Midbrain (tissue), 1 donor: ENCODE measurements at places on chromosomes 3 and 15.

DNA sequence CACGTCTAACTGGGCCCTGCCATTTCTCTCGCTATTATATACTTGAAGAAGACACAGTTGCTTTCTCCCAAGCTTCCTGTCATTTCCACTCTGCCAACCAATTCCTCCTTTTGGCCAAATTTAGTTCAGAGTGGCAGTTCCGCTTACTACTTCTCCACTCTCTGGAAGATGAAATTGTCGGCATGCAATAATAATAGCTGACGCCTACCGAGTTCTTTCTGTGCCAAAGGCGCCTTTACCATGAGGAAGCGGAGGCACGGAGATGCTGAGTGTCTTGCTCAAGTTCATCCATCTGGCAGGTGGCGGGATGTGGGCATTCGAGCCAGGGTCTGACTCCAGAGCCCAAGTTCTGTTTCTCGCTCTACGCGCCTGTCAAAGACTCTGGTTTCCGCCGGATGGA is 14.6 kb upstream of the NRROS start:
- DNase-seq, result peak; percentile 19

DNA sequence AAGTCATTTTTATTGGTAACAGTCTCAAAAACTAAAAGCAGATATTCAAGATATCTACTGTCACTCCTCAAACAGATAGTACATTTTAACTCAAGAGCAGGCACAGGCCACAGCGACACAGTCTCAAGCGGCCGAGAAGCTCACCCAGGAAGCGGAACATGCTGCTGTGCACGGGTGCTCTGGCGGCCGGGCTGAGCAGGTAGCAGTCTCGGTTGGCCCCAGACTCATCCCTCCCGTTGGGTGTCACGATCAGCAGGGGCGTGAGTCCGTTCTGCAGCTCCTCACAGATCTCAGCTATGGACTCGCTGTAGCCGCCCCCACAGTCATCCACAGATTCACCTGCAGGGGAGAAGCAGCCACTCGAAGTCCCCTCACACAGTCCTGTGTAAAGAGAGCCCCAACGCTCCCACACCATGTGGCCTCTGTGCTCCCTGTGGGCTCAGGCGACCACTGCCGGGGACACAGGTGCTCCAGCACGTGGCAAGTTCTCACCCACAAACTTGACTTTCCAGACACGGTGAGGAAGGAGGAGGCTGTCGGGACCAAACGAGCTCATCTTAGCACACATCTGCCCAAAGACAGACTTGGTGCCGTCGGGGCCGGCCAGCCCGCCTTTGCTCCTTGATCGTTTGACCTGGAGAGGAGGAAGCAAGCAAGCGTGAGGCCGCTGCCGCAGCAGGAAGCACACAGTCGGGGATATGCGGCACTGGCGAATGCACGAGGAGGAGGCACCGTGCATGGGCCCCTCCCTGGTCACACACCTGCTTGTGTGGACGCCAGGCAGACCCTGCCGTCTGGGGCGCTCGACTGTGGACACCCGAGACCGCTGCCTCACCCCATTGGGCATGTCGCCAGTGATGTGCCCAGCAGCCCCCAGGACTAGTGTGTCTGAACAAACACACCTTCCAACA is 17.7 kb upstream of the OCA2 start:
- no peak for DNase-seq

DNA sequence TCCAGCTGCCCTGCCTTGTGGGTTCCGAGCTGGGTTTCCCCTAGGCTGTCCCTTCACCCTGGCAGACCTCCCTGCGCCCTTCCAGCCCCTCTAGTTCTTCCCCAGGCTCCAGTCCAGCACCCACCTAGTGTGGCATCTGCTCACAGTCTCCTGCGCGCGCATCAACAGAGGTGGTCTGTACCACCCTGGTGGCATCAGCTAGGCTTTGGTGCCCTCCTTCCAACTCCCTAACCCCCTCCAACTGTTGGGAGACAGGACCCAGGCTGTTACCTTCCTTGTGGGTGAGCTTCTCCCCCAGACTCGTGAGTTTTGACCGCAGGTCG is 8.0 kb downstream of the CALML4 start:
- DNase-seq, result no peak

DNA sequence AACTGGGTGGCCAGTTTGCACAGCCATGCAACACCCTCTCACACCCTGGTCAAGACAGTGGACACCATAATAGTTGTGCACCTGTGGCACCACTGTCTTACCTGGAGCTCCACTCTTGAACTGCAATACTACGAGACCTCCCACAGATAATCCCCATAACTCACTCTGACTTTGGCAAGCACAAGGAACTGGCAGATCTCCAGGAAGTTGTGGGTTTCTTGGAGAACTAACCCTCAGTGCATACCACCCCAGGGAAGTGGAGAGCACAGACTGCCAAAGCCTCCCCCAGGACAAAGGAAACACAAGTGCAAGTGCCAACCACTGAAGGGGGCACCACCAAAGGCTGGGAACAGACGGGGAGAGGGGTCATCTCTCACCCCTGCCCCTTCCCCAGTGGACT is 318.6 kb downstream of the SUCLG2 start:
- no peak for DNase-seq

DNA sequence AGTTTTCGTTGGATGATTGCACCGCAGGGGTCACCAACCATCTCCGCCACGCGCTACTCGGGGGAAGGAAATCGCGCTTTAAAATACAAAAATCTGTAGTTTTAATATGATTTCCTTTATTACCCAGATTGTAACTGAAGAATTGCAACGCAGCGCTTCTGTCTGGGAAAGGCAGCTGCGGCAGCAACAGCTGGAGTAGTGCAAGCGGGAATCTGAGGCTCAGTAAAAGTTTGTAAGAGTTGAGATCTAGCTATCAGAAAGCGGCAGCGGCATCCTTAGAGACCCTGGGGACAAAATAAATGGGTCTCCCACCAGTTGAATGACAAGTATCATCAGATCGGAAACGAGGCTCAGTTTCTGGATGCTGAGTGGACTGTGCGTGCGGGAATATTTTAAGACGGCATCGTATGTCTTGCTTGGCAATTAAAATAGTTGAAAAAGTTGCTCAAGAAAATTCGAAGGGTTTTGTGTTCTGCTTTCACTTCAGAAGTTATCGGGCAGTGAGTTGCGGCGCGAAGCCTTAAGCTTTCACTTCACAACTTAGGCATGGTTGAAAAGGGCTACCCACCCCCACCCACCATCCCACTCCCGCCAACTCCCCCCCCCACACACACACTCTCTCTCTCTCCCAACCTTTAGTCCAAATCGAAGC is 2.7 kb downstream of the MECOM start:
- no peak for DNase-seq

GRCh38 chr15:80455668-80456442 is 51.7 kb downstream of the ARNT2 start:
- DNase-seq, result peak; percentile 79

- no peak for DNase-seq
Measured at GRCh38 chr3:72892870-72893269, 5.0 kb downstream of the GXYLT2 start.

GRCh38 chr15:89370120-89370977 is 35.7 kb upstream of the POLG start:
- DNase-seq, result no peak

GRCh38 chr3:164222197-164222596 is 856.1 kb downstream of the SI start:
- DNase-seq, result no peak

GRCh38 chr3:128319741-128320141 is 146.9 kb downstream of the DNAJB8 start:
- no peak for DNase-seq

- DNase-seq, result no peak
Measured at GRCh38 chr3:53146319-53146891, 14.6 kb upstream of the PRKCD start.

- DNase-seq, result no peak
Measured at GRCh38 chr3:31433679-31433992, 99.1 kb upstream of the STT3B start.

DNA sequence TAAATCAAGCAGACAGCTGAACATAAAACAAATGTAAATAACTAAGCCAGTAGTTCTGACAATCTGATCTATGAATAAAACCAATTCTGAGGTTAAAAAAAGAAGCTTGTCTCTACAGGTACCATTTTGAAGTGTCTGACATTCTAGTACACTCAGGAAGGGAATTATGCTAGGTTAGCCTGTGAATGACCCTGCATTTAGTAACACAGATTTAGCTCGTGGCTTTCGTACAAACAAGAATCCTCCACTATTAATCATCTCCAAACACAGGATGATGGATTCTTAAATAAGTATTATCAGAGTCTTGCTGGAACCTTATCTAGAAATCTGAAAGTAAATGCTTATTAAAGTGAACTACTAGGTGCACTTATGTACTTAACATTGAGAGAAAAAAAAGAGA is 1120.1 kb downstream of the ROBO1 start:
- DNase-seq, result no peak

DNA sequence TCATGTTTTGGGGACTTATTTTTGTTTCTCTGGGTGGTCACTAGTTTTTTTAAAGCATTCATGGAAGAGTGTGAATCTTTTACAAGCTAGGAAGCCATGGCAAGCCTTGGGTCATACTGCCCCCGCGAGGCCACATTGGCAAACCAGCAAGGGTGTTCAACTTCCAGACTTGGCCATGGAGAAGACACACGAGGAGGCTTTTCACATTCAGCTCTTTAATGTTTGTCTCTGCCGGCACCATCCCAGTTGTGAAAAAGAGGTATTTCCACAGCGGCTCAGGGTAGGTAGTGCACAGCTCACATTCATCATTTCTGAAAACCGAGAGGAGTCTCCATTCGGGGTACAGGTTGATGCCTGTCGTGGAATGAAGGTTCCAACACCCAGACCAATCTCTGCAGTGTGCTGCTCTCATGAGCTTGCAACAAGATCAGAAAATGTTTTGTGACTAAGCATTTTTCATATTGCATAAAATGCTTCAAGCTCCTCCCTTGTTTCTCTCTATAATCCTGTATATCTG is 7.7 kb downstream of the CCR5 start:
- peak; percentile 72 for DNase-seq

DNA sequence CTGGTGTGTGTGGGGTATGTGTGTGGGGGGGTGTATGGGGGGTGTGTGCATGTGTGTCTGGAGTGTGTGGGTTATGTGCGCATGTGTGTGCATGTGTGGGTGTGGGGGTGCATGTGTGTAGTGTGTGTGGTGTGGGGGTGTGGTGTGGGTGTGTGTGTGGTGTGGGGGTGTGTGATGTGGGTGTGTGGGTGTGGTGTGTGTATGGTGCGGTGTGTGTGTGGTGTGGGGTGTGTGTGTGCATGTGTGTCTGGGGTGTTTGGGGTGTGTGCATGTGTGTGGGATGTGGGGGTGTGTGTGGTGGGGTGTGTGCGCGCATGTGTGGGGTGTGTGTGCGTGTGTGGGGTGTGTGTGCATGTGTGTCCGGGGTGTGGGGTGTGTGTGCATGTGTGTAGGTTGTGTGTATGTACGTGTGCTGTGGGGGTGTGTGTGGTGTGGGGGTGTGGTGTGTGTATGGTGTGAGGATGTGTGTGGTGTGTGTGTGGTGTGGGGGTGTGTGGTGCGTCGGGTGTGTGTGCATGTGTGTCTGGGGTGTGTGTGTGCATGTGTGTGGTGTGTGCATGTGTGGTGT is 6.2 kb upstream of the OCA2 start:
- no peak for DNase-seq

GRCh38 chr3:133113526-133113925 is 75.3 kb downstream of the TMEM108 start:
- DNase-seq, result no peak
